ENCODE measurements at places on chromosomes 7 and 10.
A peak's percentile ranks its signal among the peaks of the same experiment; 100 is the strongest.

GRCh38 chr7:23334482-23335056 lies 35.4 kb downstream of the MALSU1 start:
- DNase-seq, result no peak

DNA sequence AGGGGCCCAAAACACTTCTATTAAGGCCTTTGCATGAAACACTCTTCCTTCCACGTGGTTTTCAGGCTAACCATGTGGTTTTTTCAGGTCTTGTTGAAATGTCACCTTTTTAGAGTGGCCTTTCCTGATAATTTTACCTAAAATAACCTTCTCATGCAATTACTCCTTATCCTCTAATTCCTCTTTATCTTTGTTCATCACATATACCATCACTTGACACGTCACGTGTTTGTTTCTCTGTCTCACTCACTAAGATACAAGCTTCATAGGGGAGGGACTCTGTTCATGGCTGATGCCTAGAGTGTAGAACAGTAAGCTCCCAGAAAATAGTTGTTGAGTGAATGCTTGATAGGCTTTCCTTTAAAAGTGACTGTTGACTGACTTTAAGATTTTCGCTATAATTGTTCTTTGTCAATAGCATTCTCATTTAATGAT lies 63.7 kb downstream of the ST7 start:
- no peak for DNase-seq

- no peak for DNase-seq
Observed at GRCh38 chr10:118832241-118832651, 77.5 kb upstream of the CACUL1 start.

- DNase-seq, result no peak
Observed at GRCh38 chr10:79200346-79200745, 131.6 kb downstream of the ZMIZ1 start.

- DNase-seq, result no peak
Observed at GRCh38 chr7:133391206-133391605, 138.3 kb downstream of the EXOC4 start.

DNA sequence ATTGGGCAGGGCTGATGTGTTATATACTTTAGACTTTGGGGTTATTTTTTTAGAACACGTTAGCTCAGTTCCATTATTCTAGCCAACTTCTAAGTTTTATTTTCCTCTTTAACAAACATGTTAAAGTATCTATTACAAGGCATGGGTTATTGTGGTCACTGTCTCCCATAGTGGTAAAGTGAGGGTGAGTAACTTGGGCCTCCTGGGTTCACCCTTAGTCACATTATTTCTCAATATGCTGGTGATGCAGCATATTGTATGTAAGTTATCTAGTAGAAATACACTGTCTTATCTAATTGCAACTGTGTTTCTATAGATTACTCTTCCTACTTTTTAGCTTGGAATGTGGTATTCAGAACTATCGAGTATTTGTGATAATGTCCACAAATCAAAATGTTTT lies 65.9 kb downstream of the BBS9 start:
- DNase-seq, result no peak

DNA sequence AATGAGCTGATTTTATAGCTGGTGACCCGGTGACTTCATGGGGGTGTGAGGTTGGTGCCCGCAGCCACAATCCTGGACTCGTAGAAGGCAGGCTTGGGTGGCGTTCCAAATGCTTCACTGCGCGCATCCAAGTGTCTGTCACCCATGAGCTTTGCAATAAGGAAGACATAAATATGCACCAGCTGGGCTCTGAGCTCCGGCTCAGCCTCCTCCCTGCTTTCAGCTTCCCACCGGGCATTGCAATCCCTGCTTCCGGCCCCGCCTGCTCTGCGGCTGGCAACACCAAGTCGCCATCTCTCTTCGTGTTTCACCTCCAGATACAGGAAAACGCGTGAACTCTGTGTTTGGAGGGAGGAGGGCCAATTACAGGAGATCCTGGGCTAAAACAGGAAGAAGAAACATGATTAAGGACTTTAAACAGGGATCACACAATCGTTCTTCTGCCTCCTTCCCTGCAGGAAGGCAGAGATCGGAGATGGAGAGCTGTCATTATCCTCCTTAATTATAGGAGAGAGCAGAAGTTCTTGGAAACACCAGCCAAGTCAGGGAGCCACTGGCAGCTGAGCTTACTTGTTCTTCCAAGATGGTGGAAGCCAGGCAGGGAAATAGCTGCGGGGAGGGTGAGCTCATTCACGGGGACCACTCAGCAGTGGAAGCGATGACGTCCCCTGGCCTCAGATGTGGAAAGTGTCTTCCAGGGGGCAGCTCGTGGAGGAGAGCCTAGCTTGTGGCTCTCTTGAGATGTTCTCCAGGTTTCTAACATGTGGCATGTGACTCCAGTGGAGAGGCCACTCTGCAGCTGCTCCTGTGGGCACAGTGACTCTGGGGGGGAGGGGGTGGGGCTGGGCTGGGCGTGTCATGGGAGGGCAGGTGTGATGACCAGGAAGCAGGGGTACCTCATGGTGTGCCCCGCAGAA lies 134.9 kb downstream of the CAMK1D start:
- DNase-seq, result no peak

DNA sequence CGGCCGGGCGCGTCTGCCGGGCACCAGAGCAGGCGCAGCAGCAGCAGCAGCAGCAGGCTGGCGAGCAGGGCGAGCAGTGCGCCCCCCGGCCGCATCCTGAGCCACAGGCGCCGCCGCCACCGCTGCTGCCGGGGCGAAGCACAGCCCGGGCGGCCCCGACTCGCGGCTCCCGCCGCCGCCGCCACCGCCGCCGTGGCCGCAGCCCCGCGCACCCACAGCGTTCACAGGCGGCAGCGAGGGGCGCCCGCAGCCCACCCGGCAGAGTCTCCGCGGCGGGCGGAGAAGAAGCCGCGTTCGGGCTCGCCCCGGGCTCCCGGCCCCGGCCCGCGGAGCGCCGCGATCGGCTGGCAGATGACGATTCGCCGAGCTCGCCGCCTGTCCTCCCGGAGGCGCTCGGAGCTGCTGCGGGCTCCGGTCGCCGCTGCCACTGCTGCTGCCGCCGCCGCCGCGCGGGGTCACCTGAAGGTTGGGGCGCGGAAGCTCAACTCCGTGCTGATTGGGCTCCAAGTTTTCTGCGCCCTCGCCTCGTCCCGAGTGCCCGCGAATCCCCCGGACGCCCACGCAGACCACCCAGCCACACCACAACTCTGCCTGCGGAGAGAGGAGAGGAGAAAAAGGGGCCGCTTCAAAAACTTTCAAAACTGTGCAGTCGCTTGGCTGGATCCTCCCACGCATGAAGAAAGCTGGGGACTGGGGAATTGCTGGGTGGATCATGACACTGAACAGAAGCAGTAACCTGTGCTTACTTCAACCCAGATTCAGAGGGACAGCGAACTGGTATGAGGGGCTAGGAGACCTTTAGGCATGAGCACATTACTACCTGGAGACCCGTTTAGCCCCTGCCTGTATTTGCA lies at the start of gene ST8SIA6:
ST8SIA6 (minus strand) TSS at position 435 of the 854 bp plus-strand sequence; CDS start at position 95, 340 bp downstream.
- DNase-seq, result peak; percentile 30

GRCh38 chr10:48399056-48399541 lies 92.6 kb downstream of the MAPK8 start:
- DNase-seq, result no peak

GRCh38 chr10:129971381-129972144 lies 7.5 kb upstream of the EBF3 start:
- peak; percentile 49 for DNase-seq

DNA sequence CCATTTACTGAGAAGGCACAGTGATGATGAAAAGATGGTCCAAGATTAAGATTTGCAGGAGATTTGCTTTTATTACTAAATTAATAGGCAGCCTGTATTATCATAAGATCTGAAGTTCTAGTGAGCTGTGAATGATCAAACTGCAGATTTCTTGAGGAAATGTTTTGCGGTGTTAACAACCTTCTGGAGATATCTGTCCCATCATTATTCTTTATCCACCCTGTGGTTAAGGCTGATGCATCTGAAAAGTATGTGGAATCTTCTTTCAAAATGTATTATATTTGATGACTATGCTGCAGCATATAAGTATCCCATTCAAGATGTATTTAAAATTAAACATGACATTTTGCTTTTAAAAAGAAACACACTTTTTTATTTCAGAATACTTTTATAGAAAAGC lies 150.3 kb downstream of the POLR1F start:
- DNase-seq, result no peak

GRCh38 chr10:15349112-15349511 lies 22.0 kb downstream of the FAM171A1 start:
- DNase-seq, result no peak

- DNase-seq, result peak; percentile 27
Observed at GRCh38 chr10:45418849-45419675, 45.0 kb downstream of the ALOX5 start.

DNA sequence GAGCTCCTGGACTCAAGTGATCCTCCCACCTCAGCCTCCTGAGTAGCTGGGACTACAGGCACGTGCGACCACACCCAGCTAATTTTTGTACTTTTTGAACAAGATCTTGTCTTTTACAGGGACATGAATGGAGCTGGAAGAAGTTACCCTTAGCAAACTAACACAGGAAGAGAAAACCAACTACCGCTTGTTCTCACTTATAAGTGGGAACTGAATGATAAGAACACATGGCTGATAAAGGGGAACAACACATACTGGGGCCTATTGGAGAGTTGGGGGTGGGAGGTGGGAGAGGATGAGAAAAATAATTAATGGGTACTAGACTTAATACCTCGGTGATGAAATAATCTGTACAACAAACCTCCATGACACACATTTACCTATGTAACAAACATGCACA lies 70.9 kb upstream of the INHBA start:
- DNase-seq, result no peak
